Stimulated activated memory B cell treated with anti-CD40 and anti-IgM and Interleukin-4, amounts not matched to agents 10 μg/mL and 1 μg/mL and 100 μg/mL, for 72 hours (primary cell): ENCODE measurements at places on chromosomes 4 and X.

DNA sequence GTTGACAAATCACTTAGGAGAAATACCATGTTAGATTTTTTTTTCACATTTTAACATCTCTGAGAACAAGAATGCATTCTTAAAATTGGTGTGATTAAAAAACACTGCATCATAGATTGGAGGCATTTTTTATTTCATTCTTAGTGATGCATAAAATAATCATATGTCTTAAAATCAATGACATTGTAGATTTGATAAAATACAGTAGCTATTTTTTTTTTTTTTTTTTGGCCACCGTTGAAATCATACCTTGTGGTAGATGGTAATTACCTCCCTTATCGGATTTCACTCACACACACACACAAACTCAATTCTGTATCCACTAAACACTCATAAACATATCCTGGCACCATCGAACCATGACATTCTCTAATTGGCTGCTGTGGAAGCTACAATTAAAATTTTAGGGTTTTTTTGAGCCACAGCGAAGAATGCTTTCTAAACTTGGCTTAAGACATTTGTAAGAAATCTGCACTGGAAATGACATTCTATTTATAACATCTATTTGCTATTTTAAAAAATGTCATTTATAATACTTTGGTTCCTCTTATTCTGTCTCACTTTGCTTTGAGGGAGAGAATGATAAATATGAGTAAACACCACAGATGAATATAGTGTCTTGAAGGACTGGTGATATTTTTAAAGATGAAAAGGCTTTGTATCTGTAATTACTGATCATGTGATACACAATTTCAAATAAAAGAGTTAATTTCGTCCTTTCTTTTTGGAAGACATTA lies 60.1 kb downstream of the CCSER1 start:
- peak; percentile 59 for ATAC-seq

- peak; percentile 39 for ATAC-seq
These were observed 59.3 kb downstream of the RWDD4 start for GRCh38 chr4:183599690-183600089.

DNA sequence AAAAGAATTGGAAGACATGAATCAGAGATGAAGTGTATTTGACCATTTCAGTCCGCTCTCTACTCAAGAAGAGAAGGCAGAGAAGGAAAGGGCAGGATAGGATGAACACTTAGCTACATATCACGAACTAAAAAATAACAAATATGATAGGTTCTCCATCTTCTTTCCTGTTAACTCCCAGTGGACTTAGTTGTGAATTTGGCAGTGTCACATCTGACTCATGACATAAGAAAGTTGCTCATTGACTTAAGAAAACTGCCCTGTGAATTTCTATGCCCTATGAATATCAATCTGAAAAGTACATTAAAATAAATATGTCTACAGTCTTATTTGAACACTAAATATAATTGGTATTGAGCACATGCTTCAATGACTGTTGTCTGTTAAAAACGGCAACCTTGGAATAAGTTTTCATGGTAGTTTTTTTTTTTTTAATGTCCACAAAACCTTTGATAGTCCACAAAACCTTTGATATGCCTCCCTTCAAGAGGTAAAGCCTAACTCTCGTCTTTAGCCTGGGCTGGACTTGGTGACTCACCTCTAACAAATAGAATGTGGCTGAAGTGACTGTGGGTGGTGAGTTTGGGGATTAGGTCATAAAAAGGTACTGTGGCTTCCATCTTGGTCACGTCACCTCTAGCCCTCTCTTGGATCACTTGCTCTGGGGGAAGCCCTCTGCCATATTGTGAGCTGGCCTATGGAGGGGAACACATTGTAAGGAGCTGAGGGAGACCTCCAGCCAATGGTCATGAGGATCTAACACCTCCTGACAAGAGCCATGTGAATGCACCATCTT lies 184.7 kb upstream of the S100G start:
- no peak for ATAC-seq

GRCh38 chr4:123412700-123413512 lies 16.3 kb downstream of the SPRY1 start:
- ATAC-seq, result no peak

DNA sequence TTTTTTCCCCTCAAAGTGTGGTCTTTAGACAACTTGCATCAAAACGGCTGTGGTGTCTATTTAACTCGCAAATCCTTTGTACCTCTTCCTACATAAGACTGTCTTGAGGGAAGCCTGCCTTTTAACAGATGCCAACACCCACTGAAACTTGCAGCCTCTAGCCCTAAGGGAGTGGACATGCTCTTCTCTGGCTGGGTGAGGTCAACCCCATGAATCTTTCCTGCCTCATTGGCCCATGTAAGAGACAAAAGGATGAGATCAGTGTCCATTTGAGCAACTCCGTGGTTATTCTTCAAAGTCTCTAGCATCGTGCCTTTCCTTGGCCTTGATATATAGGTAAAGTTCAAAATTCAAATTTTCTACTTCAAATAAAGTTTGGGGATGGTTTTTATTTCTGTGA lies 134.7 kb downstream of the SHROOM3 start:
- no peak for ATAC-seq

- no peak for ATAC-seq
These were observed 4.0 kb upstream of the PRDM5 start for GRCh38 chr4:120926358-120927025.

- ATAC-seq, result no peak
These were observed 116.2 kb downstream of the GATB start for GRCh38 chr4:151644622-151645021.

DNA sequence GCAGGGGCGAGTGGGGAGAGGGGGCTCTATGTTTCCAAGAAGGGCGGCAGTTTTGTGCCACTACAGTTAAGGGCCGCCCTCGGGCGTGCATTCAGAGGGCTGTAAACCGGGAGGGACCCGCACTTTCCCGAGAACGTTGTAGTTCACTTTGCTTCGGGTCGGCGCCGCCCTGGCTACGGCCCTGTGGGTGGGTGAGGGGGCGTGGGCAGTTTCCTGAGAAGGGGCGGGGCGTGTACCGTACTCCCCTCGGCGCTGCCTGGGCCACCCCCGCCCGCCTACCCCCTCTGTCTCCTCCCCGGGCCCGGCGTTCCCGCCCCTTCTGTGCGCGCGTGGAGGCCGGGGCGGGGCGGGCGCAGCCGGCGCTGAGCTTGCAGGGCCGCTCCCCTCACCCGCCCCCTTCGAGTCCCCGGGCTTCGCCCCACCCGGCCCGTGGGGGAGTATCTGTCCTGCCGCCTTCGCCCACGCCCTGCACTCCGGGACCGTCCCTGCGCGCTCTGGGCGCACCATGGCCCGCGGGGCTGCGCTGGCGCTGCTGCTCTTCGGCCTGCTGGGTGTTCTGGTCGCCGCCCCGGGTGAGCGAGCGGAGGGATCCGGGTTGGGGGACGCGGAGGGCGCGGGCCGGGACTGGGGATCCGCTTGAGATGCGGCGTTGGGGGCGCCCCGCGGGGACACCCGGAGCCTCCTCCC lies at the start of gene CD99:
Gene CD99 (plus strand): TSS at position 440 of the 687 bp plus-strand sequence. CDS start 66 bp downstream, at position 506.
- peak; percentile 96 for ATAC-seq

DNA sequence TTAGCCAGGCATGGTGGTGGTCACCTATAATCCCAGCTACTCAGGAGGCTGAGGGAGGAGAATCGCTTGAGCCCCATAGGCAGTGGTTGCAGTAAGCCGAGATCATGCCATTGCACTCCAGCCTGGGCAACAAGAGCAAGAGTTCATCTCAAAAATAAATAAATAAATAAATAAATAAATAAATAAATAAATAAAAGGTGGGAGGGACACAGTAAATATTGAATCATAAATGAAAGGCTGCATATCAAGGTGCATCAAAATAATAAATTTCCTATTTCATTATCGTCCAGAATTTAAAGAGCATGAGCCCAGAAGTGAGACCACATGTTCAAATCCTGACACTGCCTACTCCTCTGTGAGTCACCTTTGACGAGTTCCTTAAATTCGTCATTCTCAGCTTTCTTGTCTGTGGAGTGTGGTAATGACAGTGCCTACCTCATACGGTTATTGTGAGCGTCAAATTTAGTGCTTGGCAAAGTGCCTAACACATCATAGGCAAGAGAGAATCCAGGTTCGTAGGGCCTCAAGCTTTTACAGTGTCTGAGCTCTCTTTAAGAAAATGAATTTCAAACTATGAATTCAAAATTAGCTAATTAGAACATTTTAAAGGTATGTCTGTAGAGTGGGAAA lies 49.9 kb downstream of the IL15 start:
- no peak for ATAC-seq

DNA sequence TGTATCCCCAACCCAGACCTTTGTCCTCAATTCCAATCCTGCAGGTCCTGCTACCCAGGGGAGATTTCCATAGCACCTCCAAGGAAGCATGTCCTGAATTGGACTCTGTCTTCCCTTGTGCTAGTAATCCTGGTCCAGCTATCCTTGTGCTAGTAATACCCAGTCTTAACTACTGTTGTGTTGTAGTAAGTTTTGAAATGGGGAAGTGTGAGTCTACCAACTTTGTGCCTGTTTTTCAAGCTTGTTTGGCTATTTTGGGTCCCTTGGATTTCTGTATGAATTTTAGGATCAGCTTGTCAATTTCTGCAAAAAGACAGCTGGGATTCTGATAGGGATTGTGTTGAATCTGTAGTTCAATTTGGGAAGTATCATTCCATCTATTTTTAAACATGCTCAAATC lies 51.4 kb downstream of the CD99L2 start:
- no peak for ATAC-seq

DNA sequence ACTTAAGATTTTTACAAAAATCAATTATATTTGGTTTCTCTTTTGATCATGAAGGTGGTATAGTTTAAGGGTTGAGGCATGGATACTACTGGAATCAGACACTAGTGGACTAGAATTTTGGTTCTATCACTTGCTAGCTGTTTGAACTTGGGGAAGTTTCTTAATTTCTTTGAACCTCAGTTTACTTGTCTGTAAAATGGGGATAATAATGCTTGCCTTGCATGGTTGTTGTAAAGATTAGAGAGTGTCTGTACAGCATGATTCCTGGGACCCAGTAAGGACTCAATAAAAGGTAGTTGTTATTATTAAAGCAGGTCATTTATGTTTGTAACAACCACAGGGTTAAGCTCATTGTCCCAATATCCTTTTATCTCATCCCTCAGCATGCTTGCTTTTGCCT lies 36.0 kb downstream of the TMEM164 start:
- no peak for ATAC-seq

GRCh38 chrX:370963-371745 lies 15.6 kb downstream of the PPP2R3B start:
- ATAC-seq, result no peak

- no peak for ATAC-seq
These were observed 1.6 kb upstream of the APBB2 start for GRCh38 chr4:41215969-41216293.

GRCh38 chr4:142473218-142473959 lies 372.7 kb downstream of the INPP4B start:
- ATAC-seq, result no peak

DNA sequence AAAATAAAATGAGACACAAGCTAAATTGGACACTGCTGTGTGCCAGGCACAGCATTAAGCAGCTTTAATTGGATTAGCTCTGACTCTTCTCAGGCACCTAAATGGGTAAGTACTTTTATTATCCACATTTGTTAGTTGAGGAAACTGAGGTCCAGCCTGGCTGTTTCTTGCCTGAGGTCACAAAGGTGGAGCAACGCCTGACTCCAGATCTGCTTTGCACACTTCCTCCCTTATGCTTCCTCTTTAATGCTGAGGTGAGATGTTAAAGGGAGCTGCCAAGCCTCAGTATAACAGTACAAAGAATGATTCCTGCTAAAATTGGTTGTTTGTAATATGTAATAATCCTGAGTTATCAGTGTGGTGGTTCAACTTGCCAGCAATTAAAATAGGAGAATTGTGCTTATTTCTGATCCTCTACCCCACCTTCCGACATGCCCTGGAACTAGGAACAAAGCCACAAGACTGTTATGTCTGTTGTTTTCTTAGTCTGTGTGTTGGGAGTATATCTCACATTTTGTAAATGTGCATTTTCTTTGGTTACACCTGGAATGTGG lies 74.4 kb downstream of the AFF1 start:
- no peak for ATAC-seq

- no peak for ATAC-seq
These were observed 129.4 kb downstream of the MAGEE2 start for GRCh38 chrX:75655627-75656026.

DNA sequence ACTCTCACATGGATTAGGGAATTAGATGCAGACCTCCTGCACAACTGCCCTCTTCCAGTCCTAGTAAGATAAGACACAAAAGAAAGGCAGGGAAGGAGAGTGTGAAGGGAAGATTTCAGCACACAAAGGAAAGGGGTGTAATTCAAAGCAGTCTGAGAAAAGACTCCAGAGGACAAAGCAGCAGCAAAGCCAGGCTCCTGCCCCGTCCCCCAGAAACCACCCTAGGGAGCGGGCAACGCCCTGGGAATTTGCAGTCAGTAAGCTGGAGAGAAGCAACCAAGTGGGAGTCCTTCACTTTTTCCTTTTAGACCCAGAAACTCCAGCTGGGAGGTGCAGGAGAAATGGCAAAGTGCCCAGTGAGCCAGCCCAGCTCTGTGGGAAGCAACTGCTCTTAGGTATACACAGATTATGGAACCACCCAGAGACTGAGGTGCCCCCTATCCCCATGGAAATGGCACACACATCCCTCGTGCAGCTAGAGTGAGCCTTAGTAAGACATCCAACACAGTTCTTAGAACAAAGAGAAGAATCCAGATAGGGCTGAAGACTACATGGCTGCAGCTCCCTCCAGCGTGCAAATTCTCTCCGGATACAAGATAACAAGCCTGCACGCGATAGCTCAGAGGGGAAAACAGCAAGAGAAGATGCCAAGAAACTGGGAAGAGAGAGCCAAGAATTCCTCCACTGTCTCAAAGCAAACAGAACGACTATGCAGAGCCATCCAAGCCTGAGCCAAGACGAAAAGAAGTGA lies 26.5 kb upstream of the IRAK1 start:
- no peak for ATAC-seq

- no peak for ATAC-seq
These were observed 1271.0 kb downstream of the RAPGEF2 start for GRCh38 chr4:160373911-160374310.

GRCh38 chr4:41514766-41515481 lies 23.0 kb upstream of the LIMCH1 start:
- no peak for ATAC-seq

DNA sequence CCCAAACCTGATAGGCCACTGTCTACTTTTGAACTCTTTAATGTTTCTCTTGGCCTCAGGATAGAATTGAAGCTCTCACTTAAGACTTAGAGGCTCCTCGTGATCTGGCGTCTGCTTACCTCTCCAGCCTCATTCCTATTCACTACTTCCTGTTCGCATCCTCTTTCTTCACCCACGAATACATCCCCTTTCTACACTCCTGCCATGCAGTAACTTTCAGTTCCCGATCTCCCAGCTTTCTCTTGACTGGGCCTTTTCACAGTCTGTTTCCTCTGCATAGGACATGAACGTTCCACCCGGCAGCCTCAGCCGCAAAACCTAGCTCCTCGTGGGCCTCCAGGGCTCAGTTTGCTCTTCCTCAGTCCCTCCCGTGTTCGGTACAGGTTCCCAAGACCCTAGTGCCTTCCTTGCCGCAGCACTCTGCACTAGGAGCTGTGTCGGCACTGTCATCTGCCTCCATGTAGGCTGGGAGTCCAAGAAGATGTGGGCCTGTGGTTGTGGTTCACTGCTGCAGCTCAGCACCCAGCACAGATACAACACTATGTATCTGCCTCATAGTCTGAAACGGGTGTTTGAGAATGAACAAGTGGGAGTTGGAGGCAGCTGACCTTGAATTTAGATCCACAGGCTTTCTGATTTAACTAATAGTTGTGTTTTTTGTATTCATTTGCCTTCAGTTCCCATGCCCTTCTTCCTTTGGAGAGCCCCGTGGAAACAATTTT lies 15.8 kb downstream of the RPL39 start:
- ATAC-seq, result peak; percentile 72
